Left kidney (tissue), 8 donors: ENCODE measurements at places on chromosomes 2 and 18. TPM values are rescaled to one million over a fixed set of nuclear protein-coding genes. Genes with fewer than 3 reads are reported as not detected.

DNA sequence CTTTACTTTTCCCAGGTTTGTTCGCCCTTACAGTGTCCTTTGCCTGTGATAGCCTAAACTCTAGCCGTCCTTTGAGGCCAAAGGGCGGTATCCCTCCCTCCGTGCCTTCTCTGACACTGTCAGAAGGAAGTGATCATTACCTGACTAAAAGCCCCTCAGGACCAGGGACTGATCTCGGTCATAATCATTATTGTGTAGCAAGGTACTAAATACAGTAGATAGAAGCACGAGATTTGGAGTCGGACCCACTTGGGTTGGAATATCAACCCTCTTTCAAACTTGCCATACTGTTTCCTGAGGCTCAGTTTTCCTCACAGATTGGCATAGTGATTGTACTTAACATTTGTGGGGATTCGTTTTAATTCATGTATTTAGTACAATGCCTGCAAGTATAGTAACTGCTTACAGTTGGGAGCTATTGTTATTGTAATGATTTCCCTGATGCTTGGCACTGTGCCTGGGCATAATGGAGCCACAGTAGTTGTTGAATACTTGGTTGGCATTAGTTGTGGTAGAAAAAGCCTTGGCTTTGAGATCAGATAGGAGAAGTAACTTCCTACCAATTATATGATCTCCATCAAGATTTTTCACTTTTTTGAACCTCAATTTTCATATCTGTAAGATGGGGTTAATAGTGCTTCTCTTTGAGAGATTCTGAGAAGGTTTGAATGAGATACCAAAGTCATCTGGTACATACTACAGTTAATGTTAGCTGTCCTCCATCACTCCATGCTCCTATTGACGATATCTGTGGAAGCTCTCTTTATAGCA lies 836 bp downstream of the STK11IP start:
- DNase-seq, result no peak

- peak; percentile 60 for DNase-seq
Measured at GRCh38 chr2:179263446-179264367, 925 bp downstream of the SESTD1 start.

DNA sequence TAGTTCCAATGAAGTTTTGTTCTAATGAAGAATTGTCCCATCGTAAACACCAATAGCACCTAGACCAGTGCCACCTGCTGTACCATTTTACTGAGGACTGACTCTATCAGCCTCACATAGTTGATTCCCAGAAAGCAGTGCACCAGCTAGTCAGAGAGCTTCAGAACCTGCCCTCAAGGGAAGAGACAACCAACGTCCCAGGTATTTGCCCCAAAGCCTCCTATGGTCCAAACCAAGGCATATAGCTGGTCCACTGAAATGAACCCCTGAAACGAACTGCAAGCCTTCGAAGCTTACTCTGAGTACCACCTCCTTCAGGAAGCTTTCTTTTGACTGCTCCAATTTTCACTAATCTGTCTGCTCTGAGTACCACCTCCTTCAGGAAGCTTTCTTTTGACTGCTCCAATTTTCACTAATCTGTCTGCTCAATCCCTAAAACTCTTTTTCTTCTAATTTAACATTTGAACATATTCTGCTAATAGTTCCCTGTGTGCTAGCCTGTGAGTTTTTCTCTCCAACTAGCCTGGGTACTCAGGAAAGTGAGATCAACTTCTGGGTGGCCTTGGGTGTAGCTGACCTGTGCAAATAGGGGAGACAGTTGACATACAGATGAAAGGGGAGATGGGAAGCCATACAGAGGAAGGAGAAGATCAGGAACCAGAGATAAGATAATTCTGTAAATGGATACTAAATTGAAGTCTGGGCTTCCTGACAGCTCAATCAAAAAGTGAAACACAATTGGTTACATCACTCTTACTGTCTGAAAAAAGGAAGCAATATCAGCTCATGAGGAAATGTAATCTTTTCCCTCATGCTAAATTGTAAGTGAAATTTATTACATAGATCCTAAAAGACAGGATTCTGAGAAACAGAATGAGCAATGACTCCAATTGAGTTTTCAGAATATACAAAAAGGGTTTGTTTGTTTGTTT lies 33.5 kb upstream of the EML4 start:
- no peak for DNase-seq

DNA sequence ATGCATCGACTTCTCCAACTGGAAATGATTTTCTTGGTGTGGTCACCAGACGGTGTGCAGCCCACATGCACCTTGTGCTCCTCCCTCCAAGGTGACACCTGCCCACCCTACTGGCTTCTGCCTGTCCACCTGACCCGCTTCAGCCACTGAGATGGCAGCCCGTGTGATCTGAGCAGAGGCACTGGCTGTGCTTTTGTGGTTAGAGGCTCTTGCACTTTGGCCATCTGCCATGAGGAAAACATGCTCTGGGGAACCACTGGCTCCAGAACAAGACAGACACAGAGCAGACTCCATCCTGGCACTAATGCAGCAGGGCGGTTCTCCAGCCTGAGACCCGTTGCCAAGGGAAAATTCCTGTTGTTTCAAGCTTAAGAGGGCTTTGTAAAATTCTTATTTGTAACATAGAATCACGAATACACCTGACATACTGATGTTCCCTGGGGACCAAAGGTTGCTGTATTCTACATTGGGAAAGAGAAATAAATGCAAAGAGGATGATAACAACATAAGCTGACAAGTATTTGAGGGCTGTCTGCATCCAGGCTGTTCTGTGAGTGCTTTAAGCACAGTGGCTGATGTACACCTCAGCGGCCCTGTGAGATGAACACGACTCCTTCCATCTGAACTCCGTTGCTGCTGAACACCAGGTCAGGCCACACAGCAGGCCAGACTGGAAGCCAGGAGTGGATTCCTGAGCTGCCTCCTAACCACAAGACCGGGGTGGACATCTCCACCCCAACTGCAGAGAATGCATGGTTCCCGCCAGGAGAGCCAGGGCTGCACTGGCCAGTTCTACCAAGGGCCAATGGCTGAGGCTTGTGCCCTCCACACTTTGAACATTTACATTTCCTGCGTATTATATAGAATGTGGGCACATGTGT lies 820.4 kb downstream of the GALR1 start:
- no peak for DNase-seq

- no peak for DNase-seq
Measured at GRCh38 chr2:196389670-196390069, 218.3 kb upstream of the STK17B start.

- DNase-seq, result no peak
Measured at GRCh38 chr2:159558479-159558878, 57.9 kb downstream of the BAZ2B start.

DNA sequence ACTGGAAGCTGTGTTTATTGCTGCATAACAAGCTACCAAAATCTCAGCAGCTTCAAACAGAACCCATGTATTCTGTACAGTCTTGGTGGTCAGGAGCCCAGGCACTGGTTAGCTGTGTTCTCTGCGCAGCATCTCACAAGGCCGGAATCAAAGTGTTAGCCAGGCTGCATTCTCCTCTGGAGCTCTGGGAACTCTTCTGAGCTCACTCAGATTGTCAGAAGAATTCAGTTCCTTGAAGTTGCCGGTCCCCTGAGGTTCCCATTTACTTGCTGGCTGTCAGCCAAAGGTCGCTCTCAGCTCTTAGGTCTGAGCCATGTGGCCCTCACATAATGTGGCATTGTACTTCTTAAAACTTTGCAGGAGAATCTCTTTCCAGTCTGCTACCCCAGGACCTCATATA lies 123.6 kb upstream of the SMIM21 start:
- DNase-seq, result no peak

DNA sequence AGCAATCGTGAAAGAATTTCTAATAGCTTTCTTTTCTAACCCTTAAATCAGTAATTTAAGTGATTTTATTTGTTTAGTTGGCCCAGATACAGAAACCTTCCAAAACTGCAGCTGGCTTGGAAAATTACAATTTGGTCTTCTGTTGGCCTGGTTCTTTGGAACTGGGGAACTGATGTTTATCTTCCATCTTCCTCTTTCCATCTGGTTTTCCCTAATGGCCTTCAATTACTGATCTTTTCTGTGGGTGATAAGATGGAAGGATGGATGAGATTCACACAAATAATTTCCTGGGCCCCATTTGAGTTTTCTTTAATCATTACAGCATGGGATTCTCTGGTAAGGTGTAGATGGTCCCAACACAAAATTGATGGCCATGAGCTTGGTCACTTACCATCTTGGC lies 106.5 kb upstream of the CHRNA1 start:
- no peak for DNase-seq

DNA sequence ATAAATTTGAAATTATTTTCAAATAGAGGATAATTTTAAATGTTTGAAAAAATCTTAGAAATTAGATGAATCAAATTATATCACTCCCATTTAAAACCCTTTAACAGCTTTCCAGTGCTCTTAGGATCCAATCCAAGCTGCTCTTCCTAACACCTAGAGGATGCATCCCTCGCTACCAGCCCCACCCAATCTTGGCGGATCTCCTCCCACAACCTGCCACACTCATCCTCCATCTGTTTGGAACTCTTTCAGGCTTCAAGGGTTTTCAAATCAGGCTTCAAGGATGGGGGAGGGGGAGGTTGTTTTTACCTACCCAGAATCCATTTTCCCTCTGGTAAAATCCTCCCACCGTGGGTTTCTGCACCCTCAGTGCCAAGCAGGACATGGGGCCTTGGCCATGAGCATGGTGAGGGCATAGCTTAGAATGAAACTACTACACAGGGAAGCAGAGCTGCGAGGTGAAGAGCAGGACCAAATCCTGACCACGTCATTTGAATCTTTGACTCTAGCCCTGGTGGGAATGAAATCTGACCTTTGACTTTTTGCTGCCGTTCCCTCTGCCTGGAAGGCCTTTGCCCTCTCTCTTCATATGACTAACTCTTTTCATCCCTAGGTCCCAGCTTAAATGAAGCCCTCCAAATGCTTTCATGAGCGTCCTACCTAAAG lies 113.0 kb upstream of the MAPRE2 start:
- no peak for DNase-seq

GRCh38 chr2:29267720-29268119 lies 152.5 kb downstream of the CLIP4 start:
- DNase-seq, result no peak

DNA sequence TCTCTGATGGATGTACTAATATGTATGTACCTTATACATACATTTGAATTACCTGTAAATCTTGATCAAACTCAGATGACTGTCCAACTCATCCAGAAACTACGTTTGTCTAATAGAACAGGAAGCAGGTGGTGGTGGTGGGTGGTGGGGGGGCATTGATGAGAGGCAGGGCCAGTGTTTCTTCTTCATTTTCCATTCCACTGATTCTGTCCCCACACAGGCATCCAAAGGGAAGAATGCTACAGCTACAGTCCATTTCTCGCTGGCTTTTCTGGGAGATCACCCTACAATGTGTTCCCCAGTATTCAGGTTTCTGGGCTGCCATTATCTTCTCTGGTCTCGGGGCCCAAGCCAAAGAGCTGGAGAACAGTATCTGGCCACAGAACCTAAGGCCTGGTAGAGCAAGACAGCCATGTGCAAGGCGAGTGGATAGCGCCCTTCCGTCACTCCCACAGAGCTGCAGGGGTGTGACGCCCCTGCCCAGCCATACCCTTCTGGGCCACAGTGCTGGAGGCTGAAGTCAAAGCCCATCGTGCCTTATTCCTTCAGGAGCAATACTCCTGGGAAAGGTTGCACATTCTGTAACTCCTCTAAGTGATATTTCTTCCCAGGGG lies 54.5 kb downstream of the BCL11A start:
- no peak for DNase-seq

DNA sequence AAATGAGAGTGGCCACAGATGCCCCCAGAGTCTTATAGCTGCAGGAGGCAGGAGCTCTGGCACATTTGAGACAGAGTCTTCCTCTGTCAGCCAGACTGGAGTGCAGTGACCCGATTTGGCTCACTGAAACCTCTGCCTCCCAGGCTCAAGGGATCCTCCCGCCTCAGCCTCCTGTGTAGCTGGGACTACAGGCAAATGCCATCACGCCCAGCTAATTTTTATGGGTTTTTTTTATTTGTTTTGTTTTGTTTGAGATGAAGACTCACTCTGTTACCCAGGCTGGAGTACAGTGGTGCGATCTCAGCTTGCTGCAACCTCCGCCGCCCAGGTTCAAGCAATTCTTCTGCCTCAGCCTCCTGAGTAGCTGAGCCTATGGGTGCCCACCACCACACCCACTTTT lies 80.7 kb upstream of the CABLES1 start:
- DNase-seq, result no peak

DNA sequence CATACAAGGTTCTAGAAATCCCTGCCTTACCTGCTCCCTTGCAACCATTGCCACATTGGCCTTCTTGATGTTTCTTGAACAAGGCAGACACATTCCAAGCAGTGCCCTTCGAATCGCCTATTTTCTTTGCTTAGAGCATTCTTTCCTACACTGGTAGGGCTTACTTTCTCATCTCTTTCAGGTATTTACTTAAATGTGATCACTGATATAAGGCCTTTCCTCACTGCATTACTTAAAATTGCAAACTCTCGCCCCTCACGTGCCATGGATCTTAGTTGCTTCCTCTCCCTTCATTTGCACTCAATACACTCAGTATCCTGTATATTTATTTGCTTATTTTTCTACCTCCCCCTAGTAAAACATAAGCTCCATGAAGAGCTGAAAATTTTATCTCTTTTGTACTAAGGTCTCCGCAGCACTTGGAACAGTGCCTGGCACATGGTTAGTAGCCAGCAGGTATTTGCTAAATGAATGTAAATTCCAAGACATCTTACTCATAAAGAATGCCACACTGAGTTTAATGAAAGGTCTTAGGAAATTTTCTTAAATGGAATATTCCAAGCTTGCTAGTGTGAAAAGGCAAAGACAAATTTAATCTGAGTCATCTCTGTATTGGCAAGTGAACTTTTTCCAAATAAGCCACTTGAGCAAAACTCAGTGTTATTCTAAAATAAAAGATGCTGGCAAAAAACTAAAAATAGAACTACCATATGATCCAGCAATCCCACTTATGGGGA lies 42.4 kb upstream of the FIGN start:
- no peak for DNase-seq

DNA sequence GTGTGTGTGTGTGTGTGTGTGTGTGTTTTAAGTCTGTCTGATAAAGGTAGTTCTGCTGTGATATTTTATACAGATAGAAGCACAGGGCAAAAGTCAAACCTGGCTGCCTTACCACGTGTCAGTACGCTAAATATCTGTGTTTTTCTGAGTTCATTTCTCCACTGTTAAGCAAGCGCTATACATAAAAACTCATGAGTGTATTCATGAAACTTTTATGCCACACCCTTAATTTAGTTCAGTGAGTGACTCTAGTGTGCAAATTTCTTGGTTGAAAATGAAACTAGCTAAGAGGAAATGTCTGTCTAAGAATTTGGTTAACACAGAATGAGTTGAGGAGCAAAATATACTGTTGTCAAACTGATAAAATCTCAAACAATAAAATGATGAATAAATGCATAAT lies 11.2 kb downstream of the CASP10 start:
- DNase-seq, result no peak

SATB2 gene
- polyA plus RNA-seq, result 18.7 TPM

TFCP2L1 gene
- 68.0 TPM for polyA plus RNA-seq

CYP20A1 gene
- polyA plus RNA-seq, result 28.5 TPM

TMEM178A gene
- polyA plus RNA-seq, result 102 TPM

SERPINB5 gene
- polyA plus RNA-seq, result 0.13 TPM

PJVK gene
- polyA plus RNA-seq, result 19.3 TPM

SLC9A2 gene
- polyA plus RNA-seq, result 8.0 TPM

KCNJ3 gene
- 8.6 TPM for polyA plus RNA-seq

THSD7B gene
- polyA plus RNA-seq, result 5.4 TPM

PRADC1 gene
- 13.4 TPM for polyA plus RNA-seq

MAP3K19 gene
- 0.73 TPM for polyA plus RNA-seq

INPP4A gene
- polyA plus RNA-seq, result 26.7 TPM

CPO gene
- 1.7 TPM for polyA plus RNA-seq

SLC4A3 gene
- polyA plus RNA-seq, result 7.9 TPM

IL36A gene
- polyA plus RNA-seq, result not detected

ZAP70 gene
- polyA plus RNA-seq, result 2.2 TPM

NT5DC4 gene
- polyA plus RNA-seq, result 0.83 TPM

CCBE1 gene
- 31.5 TPM for polyA plus RNA-seq

C1QL2 gene
- polyA plus RNA-seq, result not detected

WDCP gene
- 15.9 TPM for polyA plus RNA-seq
